Neural progenitor cell (in vitro differentiated cells): ENCODE measurements at places on chromosomes 4 and X.
A peak's percentile ranks its signal among the peaks of the same experiment; 100 is the strongest.

DNA sequence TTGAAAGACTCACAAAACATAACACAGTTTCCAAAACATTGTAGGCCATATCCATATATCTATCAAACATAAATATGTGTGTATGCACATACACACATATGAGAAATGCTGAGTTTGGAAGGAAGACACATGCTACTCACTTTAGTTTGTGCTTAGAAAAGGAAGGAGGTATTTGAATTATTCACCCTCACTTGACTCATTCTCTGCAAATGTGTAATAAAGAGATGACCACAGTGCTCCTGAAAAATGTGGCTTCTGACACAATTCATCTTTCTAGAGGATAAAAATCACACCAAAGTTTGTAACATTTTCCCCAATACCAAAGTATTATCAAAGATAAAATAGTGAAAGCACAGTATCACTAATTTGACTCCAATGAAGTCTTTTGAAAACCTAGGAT is 950.1 kb downstream of the FAT4 start:
- no peak for DNase-seq

GRCh38 chrX:153922932-153923857 is 2.9 kb downstream of the ARHGAP4 start:
- peak; percentile 41 for DNase-seq

DNA sequence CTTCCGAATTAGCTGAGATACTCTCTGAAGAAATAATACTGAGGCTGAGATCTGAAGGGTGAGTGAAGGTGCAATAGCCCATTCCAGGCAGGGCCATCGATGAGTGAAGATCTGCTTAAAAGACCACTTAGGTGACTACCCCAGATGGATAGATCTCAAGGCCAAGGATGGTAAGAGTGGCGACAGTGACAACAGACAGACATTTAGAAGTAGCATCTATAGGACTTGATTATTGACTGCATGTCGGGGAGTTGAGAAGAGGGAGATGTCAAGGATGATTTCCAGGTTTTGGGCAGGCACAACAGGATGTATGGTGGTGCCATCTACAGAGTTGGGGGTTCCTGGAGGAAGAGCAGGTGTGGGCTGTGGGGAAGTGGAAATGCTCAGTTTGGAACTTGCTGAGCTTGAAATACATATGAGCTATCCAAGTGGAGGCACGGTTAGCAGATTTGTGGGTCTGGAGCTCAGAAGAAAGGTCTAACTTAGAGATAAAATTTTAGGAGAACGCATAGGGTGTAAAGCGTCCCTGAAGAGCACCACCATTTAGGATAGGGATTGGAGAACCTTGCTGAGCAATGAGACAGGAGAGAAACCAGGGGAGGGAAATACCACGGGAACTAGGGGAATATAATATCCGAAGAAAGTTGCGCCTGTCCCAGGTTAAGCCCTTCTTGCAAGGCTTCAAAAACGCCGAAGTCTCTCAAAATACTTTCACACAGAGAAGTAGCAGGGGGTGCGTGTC is 688 bp downstream of the UFSP2 start:
- peak; percentile 7 for DNase-seq

DNA sequence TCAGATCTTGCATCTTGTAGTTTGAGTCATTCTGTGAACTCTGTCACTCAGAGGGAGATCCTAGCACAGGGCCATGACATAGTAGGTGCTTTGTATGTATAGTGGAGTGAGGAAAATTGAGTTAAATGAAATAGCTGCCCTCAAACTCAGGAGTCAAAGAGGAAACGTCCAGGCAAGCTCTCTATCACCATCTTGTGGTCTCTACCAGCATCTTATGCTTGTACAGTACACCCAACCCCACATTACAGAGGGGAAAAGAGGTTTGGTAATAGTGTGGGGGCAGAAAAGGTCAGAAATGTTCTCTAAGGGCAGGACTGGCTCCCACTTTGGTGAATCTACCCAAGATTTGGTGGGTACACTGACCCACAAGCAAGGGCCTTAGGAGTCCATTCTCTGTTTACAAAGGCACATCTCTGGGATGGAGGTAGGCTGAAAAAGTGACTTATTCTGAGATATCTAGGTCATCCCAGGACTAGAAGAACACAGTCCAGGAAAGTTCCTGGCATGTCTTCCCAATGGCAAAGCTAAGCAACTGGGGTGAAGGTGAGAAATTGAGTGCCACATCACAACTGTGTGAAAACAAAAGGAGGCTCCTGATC is 131.8 kb downstream of the OR13H1 start:
- DNase-seq, result peak; percentile 39

GRCh38 chr4:161419822-161420221 is 744.0 kb downstream of the FSTL5 start:
- peak; percentile 34 for DNase-seq

GRCh38 chrX:12137951-12138360 is 317 bp upstream of the FRMPD4 start:
- peak; percentile 33 for DNase-seq

- no peak for DNase-seq
Observed at GRCh38 chr4:85402371-85402770, 72.6 kb upstream of the ARHGAP24 start.

- DNase-seq, result no peak
Observed at GRCh38 chr4:58590722-58591121, 1480.5 kb upstream of the IGFBP7 start.

GRCh38 chrX:78658845-78659744 is at the start of gene RTL3:
TSS of gene RTL3 (minus strand) at chrX:78659328. CDS start at chrX:78658420, 908 bp downstream.
- no peak for DNase-seq

GRCh38 chr4:156999175-156999517 is 27.5 kb upstream of the PDGFC start:
- DNase-seq, result no peak

- DNase-seq, result peak; percentile 6
Observed at GRCh38 chr4:159105761-159106243, 2.9 kb downstream of the RAPGEF2 start.

DNA sequence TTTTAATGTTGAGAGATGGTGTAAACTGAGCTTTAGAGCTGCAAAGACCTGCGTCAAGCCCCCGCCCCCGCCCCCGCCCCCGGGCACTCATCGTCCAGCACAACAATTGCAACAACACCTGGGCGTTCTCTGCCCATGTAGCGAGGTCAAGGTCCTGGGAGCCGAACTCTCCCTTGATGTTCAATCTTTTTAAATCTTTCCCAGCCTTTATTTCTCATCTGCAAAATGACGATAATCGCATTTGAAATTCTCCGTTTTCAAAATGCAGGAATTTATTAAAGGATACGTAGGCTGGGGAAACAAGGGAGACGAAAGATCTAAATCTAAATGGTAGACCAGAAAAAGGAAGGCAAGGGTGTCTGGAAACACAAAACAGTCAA is 648 bp upstream of the MSMO1 start:
- peak; percentile 22 for DNase-seq

DNA sequence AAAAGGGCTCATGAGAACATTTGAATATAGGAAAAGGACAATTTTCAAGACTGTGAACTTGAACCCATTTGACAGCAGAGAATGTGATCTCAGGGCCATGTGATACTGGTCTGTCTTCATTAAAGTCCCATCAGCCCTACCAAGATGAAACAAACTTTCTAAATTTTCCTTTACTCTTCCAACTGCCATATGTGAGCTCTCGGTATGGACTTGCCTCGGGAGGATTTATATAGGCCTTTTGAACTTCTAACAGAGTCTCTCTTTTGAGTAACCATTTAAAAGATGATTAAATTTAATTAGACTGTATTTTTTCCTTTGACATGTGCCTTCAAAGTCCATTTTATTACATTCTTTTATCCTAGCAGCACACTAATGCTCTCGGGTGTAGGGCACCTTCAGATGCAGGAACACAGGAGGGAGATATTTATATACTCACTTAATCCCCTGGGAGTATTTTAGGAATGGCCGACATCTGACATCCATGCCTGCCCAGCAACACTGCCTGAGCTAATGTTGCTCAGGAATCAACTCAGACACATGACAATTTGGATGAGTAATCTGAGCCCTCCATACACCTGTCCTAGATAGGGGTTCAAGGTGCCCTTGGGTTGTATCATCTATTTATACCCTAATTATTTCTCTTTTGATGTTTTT is 155.0 kb downstream of the SLC7A11 start:
- no peak for DNase-seq

DNA sequence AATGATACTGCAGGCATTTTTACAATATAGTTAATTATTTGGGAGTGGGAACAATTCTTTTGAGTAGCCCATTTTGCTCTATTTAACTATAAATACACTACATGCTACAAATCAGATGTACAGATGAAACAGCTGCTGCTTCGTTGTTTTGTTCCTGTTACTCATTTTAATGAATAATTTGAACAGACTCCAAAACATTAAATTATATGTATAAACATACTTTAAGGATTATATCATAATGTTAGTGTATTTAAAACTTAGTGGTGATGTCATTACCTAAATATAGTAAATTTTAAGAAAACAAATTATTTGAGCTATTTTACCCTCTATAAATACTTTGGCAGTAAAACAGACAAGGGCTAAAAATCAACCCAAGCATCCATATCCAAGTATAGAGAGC is 60.7 kb downstream of the GAB1 start:
- DNase-seq, result no peak
